GM23338 (cell line): ENCODE measurements at places on chromosomes 12 and 14.

DNA sequence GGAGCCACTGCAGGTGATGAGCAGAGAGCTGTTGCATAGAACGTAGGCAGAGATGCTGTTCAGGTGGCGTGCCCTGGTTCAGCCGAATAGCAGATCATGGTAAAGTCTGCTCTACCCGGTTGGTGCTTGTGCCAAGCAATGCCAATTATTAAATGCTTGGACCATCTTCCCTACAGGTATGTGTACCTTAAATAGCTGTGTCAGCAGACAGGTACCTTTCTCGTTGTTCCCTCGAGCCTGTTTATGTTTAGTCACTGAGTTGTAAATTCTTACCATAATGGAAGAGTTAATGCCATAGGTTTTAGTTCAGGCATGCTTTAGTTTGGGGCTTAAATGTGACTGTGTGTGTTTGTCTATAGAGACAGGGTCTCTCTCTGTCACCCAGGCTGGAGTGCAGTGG lies 112.5 kb upstream of the CPM start:
- no peak for DNase-seq

- DNase-seq = no peak
Measured at GRCh38 chr14:41378526-41378925, 228.2 kb upstream of the LRFN5 start.

GRCh38 chr14:90095096-90095495 lies 33.3 kb downstream of the KCNK13 start:
- no peak for DNase-seq

DNA sequence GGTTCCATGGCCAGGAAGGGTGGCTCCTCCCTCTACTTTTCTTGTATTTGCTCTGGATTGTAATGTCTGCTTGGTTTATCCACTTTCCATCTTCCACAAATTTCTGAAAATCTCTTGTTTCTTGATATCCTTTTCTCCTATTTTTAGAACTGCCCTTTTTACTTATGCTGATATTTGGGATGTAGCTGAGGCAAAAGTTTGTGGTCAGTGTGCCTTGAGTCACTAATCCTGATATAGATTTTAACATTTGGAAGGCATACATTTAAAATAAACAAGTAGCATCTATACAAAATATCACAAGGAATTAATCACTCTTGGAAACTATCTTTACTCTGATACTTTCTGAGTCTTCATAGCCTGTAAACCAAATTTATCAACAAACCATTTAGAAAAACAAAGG lies 11.0 kb downstream of the GRIP1 start:
- DNase-seq = no peak

- DNase-seq = no peak
Measured at GRCh38 chr14:77714926-77715325, 7.0 kb downstream of the SLIRP start.

DNA sequence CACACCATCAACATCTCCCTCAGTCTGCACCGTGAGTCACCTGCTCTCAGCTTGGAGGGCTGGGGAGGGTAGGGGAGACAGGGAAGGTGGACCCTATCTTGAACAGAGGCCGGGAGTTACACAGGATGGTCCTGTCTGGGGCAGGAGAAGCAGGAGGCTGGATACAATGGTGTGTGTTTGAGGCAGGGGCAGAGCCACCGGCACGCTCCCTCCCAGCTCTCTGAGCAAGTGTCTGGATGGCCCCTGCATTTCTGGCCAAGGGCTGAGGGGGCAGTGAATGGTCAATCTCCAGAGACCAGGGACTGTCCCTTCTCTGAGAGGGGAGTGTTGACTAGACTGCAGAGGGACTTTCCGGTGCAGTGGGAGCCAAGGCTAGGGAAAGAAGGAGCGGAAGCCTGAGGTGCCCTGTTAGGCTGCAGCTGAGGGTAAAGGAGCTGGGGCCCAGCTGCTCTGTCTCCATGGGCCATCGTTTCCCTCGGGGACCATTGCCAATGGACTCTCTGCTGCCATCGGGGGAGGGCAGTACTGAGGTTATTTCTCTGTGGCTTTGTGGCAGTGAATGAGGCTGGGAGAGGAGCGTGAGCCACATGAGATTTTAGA lies 1.9 kb downstream of the LRP1-AS start:
- DNase-seq = no peak

- DNase-seq = peak; percentile 72
Measured at GRCh38 chr12:48351022-48351708, 446 bp upstream of the ZNF641 start.

DNA sequence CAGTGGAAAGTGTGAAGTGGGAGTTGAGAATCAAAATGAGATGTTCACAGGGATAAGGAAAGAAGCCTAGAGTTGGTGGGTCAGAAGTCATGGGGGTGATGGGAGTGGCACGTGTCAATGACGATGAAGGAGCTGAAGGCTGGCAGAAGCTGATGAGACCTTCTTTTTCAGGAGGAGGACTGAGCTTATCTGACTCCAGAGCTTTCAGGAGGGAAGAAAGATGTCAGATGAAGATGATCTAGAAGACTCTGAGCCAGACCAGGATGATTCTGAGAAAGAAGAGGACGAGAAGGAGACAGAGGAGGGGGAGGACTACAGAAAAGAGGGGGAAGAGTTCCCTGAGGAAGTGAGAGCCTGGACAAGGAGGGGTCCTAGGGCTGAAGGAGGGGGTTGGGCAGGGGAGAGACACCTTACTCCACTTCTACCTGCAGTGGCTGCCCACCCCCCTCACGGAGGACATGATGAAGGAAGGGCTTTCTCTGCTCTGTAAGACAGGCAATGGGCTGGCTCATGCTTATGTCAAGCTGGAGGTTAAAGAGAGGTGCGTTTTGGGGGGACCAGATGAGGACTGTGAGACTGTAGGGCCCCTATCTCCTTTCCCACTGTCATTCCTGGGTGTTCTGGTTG lies 905 bp downstream of the LRRC23 start:
- DNase-seq = no peak

DNA sequence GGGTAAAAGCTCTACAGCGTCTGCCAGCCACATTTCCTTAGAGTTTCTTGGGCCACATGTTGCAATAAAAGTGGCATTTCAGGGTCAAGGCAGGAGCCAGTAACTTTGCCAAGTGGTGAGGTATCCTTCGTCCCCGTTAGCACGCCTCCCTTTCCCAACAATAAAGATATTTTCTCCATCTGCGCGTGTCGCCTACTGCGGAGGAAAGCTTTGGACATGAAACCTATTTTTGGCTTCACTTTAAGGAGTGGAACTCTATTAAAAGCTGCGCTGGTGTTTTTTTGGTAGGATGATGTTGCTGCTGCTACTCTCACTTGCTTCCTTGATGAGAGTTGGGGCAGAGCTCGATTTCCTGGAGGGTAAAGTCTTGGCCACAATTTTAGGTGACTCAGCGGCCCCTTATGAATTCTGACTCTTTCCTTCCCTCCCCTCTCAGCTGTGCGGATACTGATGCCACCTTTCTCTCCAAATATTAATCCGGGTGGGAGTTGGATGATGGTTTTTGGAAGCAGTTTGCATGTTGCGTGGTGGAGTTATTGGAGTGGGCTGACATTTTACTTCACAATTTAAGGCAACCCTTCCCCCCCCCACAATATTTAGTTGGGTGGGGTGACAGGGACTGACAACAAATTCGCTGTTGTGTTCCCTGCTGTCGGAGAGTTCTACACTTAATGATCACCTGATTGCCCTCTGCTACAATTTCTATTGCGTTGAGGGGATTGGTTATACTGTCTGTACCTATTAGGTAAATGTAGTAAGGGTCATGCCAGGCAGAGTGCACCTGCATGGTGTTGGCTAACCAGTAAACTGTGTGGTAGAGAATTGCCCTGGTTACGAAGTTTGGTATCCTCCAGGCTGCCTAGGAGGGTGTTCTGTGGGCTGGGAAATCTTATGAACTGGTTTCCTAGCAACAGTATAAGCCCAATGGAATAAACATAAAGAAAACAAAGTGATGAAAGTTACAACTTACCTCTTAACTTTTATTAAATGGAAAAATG lies 1.1 kb downstream of the CCDC91 start:
- DNase-seq = peak; percentile 23

GRCh38 chr12:123269395-123269892 lies 2.2 kb downstream of the CDK2AP1 start:
- DNase-seq = peak; percentile 90

- DNase-seq = peak; percentile 66
Measured at GRCh38 chr12:31362759-31363415, 36.9 kb upstream of the SINHCAF start.

GRCh38 chr14:35944847-35945246 lies 118.7 kb downstream of the BRMS1L start:
- DNase-seq = peak; percentile 81

DNA sequence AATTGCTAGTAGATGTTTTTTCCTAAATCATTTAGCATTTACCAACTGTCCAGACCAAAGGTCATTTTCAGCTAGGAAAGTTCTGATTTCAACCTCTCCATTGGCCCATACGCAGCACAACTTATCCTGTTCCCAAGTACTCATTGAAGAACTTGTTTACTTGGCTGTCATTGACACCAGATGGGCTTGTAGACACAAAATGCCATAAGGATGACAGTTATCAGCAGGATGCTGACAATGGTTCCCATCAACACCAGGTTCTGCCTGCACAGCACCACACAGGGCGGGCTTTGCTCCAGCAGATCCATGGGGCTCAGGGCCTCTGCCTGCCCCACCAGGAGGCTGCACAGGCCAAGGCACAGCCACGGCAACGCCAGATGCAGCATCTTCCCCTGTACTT lies 36.5 kb upstream of the TMPRSS12 start:
- DNase-seq = no peak

DNA sequence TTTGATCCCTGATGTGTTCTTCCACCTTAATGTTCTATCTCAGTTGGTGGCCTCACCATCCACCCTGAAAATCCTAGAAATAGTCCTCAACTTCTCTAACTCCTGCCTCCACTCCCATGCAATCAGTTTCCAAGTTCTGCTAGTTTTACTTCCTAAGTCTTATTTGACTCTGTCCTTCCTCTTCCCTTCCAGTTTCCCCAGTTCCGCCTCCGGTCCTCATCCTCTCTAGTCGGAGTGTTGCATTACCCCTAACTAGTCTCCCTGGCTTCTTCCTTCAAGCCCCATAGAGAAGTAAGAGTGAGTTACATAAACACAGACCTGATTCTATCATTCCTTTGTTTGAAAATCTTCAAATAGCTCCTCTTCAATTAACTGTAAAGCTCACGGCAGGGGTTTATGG lies 236.5 kb downstream of the GXYLT1 start:
- no peak for DNase-seq

DNA sequence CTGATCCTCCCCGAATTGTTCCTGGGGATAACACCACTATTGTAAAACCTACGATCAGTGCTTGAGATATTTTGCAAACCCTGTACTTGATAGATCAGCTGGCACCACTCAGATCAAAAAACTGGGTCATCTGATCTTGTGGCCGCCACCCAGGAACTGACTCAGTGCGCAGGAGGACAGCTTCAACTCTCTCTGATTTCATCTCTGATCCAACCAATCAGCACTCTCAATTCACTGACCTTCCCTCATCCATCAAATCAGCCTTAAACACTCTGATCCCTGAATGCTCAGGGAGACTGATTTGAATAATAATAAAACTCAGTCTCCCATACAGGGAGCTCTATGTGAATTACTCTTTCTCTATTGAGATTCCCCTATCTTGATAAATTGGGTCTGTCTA lies 4.2 kb upstream of the XPOT start:
- peak; percentile 71 for DNase-seq

GRCh38 chr12:17357396-17357795 lies 732.6 kb downstream of the RERGL start:
- DNase-seq = no peak

- no peak for DNase-seq
Measured at GRCh38 chr14:98513558-98513957, 758.4 kb downstream of the BCL11B start.

GRCh38 chr12:77599782-77600467 lies 230.8 kb upstream of the NAV3 start:
- no peak for DNase-seq

DNA sequence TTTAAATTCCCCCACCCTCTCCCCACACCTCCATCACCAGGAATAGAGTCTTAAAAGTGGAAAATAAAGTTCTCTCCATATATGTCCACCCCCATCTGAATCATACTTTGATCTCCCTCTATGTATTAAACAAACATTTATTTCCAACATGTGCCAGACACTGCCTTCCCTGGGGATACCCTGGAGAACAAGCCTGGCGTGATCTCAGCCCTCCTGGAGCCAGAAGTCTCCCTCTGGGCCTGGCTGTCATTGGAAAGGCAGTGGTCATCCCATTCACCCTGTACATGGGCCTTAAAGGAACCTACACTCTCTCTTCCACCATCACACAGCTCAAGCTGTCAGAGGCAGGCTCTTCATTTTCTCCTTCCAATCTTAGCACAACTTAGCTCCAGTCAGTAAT lies 143.6 kb downstream of the EMP1 start:
- DNase-seq = no peak

DNA sequence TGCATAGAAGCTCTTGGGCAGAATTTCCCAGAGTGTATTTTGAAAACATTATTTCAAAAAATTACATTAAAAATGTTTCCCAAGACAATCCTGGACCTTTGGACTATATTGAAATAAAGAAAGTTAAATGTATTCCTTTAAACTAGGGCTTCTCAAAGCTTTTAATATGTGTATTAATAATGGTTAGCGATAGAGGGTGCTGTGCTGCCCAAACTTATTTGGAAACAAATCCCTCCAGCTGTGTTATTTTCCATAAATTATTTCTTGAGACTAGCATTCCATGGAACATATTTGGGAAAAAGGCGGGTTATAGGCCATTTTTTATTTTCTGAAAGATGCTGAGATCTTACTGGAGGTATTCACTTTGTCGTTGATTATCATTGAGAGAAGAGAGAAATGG lies 397.8 kb upstream of the MIS18BP1 start:
- peak; percentile 11 for DNase-seq

DNA sequence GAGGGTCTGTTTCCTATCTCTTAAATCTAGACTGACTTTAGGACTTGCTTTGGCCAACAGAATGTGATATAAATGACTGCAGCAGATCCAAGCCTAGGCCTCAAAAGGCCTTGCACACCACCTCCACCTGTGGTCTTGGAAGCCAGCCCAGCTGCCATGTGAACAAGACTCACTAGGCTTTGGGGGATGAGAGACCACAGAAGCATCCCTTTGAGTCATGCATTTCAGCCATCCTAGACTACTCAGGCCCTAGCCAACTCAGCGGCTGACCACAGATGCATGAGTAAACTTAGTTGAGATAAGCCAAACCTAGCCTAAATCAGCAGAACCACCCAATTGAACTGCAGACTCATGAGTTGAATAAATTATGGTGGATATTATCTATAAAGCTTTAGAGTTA lies 87.7 kb downstream of the KCNH5 start:
- no peak for DNase-seq

- DNase-seq = no peak
Measured at GRCh38 chr12:11810206-11810545, 160.7 kb downstream of the ETV6 start.
